ENCODE measurements at places on chromosomes 12 and 14. TPM values are rescaled to one million over a fixed set of nuclear protein-coding genes. Genes with fewer than 3 reads are reported as not detected.

Gene DDIT3
- 22.1 TPM for total RNA-seq

Gene BLTP3B
- total RNA-seq, result 23.1 TPM

Gene ADCY6
- 67.0 TPM for total RNA-seq

Gene HEATR5A
- total RNA-seq, result 26.2 TPM

Gene CLEC6A
- not detected for total RNA-seq

Gene TBX3
- total RNA-seq, result 61.2 TPM

Gene PTPRB
- total RNA-seq, result 8.0 TPM

Gene ALDH1L2
- total RNA-seq, result 1.8 TPM

Gene TSPAN19
- total RNA-seq, result not detected

Gene STON2
- total RNA-seq, result 13.3 TPM

Gene TESPA1
- 2.1 TPM for total RNA-seq

GRCh38 chr12:13205809-13206559 is 9.5 kb downstream of the EMP1 start:
- no peak for DNase-seq

DNA sequence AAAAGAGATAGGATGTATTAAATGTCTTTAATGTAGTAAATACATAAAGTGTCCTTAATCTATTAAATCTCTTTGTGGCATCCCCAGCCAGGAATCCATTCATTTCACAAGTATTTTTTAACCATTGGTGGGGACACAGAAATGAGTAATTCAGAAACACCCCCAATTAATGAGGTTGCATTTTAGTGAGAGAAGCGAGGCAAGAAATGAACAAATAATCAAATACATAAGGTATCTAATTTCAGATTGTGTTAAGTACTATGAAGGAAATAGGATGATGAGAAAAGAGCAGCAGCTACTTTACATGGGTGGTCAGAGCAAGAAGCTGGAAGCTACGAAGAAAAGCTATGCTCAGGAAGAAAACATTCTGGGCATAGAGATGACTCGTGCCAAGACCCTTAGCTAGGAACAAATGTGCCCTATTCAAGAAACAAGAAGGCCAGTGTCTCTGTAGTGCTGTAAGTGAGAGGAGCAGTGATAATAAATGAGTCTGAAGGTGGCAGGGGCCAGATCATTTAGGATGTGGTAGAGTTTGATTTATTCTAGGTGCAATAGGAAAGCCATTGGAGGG is 60.5 kb upstream of the IGF1 start:
- DNase-seq, result no peak

DNA sequence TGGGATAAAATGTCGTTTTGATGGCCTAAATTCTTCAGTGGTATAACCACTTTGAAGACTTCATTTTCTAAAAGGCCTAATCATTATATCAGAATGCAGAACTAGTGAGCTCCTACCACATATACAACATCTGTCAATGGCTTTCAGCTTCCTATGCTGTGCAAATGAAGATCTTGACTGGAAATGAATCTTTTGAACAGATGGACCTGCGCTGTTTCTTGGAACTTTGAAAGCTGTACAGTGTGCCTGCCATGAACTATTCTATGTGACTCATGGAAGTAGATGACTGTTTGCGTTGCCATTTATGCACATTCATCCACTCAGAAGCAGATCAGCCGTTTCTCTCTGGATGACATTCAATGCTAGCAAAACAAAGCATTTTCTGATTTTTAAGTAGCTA is 542.2 kb upstream of the USP15 start:
- no peak for DNase-seq

DNA sequence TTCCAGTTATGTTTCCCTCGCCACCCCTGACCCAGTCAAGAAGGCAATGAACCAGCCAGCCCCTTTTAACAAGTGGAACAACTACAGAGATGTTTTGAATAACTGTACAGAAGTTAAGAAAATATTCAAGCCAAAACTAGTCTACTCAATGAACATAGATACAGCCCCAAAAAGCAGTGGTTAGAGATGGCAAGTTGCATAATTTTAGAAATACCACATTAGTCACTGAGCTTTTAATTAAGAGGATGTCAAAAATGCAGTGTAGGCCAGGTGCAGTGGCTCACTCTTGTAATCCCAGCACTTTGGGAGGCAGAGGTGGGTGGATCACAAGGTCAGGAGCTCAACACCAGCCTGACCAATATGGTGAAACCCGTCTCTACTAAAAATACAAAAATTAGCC is 27.2 kb downstream of the PROX2 start:
- DNase-seq, result no peak

GRCh38 chr12:96046543-96047228 is 11.3 kb upstream of the LTA4H start:
- DNase-seq, result no peak

DNA sequence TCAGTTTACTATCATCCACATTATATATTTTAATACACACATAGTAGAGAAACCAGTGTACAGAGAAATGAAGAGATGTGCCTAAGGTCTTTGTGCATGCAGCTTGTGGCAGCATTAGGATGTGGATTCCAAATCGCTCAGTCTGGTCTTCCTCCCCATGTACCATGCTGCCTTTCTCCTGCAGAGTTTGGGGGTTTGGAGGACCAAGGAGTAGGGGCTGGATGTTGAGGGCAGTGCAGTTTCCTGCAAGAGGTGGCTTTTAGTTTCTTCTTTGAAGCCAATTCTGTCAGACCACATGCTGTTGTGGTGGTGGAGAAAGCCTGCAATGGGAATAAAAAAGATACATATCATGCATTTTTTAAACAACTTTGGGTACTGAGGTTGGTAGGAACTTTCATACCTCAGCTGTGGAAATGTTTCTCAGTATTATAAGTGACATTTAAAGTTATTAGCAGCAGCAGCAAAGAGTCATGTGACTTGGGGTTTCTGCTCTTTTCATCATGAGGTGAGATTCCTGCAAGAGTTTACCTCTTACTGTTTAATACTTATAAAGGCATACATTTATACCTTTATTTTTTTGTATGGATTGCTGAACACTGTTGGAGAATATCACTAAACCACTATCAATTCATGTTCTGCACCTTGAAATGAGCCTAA is 34.4 kb downstream of the TESPA1 start:
- no peak for DNase-seq

DNA sequence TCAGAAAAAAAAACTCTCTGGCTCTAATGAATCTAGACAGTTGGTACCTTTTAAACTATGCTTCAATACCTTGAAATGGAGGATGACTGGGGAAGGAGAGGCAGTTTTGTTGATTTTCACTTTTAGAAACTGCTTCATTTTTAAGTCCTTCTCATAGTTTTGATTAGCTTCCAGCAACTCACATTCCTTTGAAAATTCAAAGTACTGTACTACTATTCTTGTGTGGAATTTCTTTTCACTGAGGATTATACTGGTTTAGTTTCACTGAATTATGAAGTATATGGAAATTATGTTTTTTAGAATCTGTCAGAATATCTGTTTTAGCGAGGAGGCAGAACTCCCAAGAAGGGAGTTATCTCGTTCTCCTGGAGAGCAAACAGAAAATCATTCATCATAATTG is 116.3 kb downstream of the TGFB3 start:
- no peak for DNase-seq

GRCh38 chr14:102568115-102568614 is 24.3 kb upstream of the RCOR1 start:
- DNase-seq, result no peak

DNA sequence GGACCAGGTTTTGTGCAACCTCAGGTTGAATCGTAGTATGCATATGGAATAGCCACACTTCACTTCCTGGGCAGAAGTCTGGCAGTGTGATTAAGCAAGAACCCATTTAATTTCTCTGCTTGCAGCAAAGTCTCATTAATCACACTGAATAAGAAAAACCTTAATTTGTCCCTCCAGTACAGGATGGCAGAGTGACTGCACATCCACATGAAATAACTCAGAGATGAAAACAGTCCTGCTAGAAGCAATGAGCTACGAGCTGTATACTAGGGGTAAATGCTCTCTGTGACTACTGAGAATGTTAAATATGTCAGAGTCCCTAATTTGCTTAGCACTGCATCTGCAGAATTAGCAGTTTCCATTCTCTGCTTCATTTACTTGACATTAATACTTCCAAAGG is 88.9 kb downstream of the ACSS3 start:
- DNase-seq, result no peak

- no peak for DNase-seq
Measured at GRCh38 chr12:132353811-132354210, 24.4 kb upstream of the GALNT9 start.

DNA sequence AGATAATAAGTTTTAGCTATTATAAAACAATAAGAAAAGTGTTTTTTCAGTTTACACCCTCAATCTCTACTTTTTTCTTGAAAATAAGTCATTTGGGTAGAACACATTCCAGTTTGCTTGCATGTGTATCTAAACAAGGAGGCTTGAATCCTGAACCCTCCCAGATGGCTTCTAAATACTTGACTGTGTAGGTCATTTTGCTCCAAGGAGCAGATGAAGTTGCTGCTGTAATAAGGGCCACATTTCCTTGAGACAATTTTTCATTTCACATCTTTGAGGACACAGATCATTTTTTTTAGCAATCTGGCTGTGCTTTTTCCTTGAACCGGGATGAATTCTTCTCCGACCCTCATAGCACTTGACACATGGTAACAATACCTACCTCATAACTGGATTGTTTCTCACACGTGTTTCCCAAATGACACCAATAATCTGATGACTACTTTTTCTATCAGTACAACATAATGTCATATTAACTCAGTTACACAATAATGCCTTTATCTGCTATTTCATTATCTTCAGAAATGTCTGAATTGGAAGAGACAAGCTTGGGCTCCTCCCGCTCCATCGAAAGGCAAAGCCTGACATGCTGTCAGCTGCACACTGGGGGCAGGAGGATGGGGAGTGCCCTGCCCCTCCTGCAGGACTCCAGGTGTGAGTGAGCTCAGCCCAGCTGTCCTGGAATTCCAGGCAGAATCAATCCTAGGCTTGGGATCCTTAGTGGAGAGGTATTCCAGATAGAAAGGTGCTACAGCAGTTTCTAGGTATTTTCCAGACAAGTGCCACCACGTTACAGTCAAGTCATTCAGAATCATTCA is 30.9 kb downstream of the GPHB5 start:
- no peak for DNase-seq

- DNase-seq, result no peak
Measured at GRCh38 chr14:90608929-90609341, 207.3 kb downstream of the TTC7B start.

GRCh38 chr12:59194794-59195193 is 274.5 kb upstream of the LRIG3 start:
- no peak for DNase-seq

- no peak for DNase-seq
Measured at GRCh38 chr14:106062502-106063272, 536.3 kb downstream of the TMEM121 start.

GRCh38 chr14:28057359-28058296 is 709.0 kb upstream of the FOXG1 start:
- no peak for DNase-seq

- DNase-seq, result no peak
Measured at GRCh38 chr14:102187568-102188001, 47.9 kb downstream of the WDR20 start.

GRCh38 chr12:45671254-45671653 is 58.3 kb upstream of the ARID2 start:
- no peak for DNase-seq

DNA sequence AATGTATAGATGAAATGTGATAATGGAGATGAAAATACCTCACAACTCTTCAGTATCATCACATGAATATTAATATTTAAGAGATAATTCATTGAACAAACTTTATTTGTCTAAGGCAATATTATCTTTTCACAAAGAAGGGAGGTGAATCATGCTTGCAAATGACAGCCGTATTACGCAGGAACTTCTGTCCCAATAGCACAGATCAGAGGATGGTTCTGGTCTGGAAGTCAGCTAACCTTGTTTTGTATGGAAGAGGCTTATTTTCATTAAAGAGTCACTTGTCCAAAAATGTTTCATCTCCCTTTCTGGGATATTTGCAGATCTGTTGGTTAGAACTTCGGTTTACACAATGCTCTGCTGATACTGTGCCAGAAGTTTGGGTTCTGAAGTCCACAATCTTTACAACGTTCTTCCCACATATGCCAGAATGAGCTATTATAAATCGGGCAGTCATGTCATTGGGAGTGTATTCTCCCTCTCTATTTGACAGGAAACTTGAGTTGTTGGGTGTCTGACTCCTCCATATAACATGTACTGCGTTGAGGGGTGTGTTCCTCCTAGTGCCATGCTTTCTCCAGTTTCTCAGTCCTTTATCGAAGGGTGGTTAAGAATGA is 29.8 kb downstream of the YY1 start:
- DNase-seq, result no peak

DNA sequence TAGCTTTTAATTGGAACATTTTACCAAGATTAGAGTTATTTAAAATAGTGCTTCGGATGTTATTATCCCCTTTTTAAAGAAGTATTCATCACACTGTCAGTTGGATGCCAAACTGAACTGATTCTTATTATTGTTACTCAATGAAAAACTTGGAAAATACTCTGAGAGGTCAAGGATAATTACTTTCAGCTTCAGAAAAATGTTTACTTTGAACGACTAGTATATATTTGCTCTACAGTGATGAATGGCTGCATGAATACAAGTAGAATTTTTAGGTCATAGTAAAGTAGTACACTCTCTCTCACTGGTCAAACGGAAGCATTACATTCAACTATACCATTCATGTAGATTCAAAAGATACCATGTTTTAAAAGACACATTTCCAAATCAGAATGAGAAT is 269.2 kb downstream of the CCDC91 start:
- no peak for DNase-seq

DNA sequence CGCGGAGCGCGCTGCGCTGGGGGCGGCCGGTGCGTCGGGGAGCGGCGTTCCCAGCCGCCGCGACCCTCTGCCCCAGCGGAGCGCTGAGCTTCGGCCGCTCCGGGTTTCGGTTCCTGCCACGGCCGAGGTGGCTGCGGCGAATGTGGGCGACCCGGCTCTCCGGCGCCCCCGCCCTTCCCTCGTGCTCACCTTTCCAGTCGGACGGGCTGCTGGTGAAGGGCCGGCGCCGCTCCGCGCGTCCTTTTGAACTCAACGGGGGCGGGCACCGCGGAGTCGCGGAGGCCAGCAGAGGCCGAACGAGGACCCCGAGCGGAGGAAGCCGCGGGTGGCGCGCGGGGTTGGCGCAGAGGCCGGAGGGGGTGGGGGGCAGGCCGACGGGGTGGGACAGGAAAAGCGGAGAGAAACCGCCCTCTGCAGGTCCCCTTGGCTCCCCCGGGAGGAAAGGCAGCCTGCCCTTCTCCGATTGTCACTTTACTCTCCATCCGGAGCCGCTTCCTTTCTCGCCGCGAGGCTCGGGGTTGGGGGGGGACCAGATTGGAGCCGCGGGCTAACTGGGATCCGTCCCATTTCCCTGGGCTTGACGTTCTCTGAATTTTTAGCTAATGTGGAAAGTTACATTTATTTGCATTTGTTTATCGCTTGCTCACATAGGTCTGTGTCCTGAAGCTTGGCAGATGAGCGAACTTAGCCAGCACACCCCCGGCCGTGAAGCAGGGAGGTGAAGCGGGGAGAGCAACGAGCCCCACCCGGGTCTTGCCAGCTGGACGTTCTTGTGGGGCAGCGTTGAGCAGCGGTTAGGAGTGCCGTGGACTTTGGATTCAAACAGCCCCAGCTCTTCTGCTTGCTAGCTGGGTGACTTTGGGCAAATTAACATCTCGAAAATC is at the start of gene SMAGP:
Gene SMAGP (minus strand): TSS at position 349 of the 884 bp plus-strand sequence. CDS start 1,137 bp downstream, outside the sequence.
- peak; percentile 71 for DNase-seq

- DNase-seq, result no peak
Measured at GRCh38 chr12:49923880-49924556, 20.3 kb upstream of the FAIM2 start.

Measured in ovary (tissue), 10 donors.